Activated T-cell treated with anti-CD3 and anti-CD28 coated beads, Interleukin-2, amount 50 U/mL, for 72 hours (primary cell): ENCODE measurements at places on chromosomes 7 and 10. TPM values are rescaled to one million over a fixed set of nuclear protein-coding genes. Genes with fewer than 3 reads are reported as not detected.

- H3K36me3 ChIP-seq: no peaks in the 10 kb centered on the region
- H3K27me3 ChIP-seq: no peaks in the 10 kb centered on the region
- H3K27ac ChIP-seq: no peak overlapping the region
- no peak for DNase-seq
- no peak overlapping the region for H3K4me3 ChIP-seq
- no peaks in the 10 kb centered on the region for H3K4me1 ChIP-seq
Measured at GRCh38 chr10:55641601-55642000, 719.5 kb downstream of the ZWINT start.

GRCh38 chr7:136874393-136875032 lies 6.1 kb downstream of the CHRM2 start:
- peaks cover 7% of the 10 kb centered on the region for H3K4me1 ChIP-seq
- H3K36me3 ChIP-seq: no peaks in the 10 kb centered on the region
- no peak overlapping the region for H3K4me3 ChIP-seq
- peaks cover 25% of the 10 kb centered on the region for H3K27me3 ChIP-seq
- no peak for DNase-seq

DNA sequence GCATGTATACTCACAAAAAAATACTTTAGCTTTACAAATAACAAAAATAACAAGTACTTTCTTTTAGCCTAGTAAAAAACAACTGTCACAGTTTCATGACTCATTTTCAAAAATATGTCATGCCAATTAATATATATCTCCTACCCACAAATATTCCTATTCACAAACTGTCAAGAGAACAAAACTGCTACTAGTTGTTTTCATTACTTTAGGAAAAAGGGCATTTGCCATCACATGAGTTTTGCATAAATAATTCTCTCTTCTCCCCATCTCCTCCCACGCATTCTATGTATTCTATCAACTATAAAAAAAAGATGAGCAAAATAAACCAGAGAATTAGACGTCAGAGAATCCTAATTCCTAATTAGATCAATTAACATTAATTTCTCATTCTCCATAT lies 87.6 kb downstream of the PIP4K2A start:
- H3K4me1 ChIP-seq: peaks cover 100% of the 10 kb centered on the region
- H3K4me3 ChIP-seq: peak overlapping the region; percentile 71
- no peaks in the 10 kb centered on the region for H3K27me3 ChIP-seq

DNA sequence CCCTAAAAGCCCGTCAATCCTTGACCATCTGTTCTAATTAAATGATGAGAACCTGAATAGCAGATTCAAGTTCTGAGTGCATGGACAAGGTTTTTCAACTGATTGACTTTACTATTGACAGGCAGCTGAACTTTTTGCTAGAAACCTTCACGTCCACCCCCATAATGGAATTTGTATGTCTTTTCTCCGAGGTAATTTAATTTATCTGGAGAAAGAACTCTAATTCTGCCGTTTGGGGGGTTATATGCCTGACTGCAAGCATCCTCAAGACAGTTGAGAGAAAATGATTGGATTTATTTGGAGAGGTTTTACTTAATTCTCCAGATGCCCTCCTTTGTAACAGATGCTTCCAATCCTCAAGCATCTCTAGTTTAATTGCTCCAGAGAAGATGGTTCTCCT lies 1053.4 kb upstream of the AUTS2 start:
- H3K36me3 ChIP-seq: no peaks in the 10 kb centered on the region
- no peak for DNase-seq
- no peak overlapping the region for H3K4me3 ChIP-seq

HOXA5 gene
- total RNA-seq: 0.14 TPM

- no peaks in the 10 kb centered on the region for H3K27me3 ChIP-seq
- no peak overlapping the region for H3K27ac ChIP-seq
- no peaks in the 10 kb centered on the region for H3K4me1 ChIP-seq
- no peaks in the 10 kb centered on the region for H3K36me3 ChIP-seq
- no peak for DNase-seq
Measured at GRCh38 chr7:146412781-146413180, 296.2 kb downstream of the CNTNAP2 start.

DNA sequence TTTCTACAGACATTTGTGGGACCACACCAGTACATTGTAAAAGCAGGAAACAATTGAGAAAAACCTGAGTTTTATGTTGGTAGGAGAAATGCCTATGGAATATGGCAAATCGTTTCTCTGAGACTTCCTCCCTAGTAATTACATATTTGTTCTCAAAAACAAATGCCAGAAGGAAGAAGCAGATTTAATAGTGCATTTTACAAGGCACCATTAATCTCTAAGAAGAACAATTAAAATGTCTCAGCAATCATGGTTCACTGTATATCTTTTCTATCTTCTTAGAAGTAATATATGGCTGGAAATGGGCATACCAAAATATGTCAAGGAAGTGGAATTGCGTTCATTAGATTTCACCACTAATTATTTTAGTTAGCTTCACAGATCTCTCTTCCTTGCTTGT lies 13.3 kb downstream of the CAV1 start:
- H3K27me3 ChIP-seq: peaks cover 29% of the 10 kb centered on the region
- no peaks in the 10 kb centered on the region for H3K36me3 ChIP-seq
- H3K4me3 ChIP-seq: no peak overlapping the region
- H3K4me1 ChIP-seq: no peaks in the 10 kb centered on the region
- no peak overlapping the region for H3K27ac ChIP-seq
- no peak for DNase-seq

DNA sequence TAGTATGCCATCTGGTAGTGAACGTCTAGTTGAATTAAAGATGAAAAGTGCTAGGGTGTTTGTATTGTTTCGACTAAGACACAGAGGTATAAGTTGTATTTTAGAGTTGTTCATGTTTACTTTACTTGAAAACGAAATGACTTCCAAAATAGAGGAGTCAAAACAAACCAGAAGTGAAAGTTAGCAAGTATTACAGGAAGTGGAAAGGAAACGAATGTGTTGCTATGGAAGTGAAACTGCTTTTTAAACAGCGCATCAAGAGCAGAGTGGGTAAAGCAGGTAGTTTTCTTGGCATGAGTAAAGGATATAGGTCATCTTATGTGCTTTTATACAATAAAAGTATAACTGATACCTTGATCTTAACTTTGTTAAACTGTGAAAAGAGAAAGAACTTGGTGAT lies 20.0 kb upstream of the GALNTL5 start:
- no peaks in the 10 kb centered on the region for H3K36me3 ChIP-seq
- no peaks in the 10 kb centered on the region for H3K27me3 ChIP-seq
- peak overlapping the region; percentile 69 for H3K27ac ChIP-seq
- peak overlapping the region; percentile 61 for H3K4me3 ChIP-seq
- DNase-seq: no peak
- H3K4me1 ChIP-seq: peaks cover 32% of the 10 kb centered on the region

UCMA gene
- total RNA-seq: not detected

DNA sequence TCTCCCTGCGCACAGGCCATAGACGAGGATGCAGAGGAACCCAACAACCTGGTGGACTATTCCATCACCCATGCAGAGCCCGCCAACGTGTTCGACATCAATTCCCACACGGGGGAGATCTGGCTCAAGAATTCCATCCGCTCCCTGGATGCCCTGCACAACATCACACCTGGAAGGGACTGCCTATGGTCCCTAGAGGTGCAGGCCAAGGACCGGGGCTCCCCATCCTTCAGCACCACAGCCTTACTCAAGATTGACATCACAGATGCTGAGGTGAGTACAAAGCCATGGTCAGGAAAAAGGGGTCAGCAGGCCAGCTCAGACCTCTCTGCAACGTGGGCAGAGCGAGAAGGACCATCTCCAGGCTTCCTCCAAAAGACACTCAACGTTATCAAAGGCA lies 12.3 kb downstream of the LRIT2 start:
- H3K27me3 ChIP-seq: no peaks in the 10 kb centered on the region
- no peaks in the 10 kb centered on the region for H3K4me1 ChIP-seq
- no peak overlapping the region for H3K27ac ChIP-seq
- H3K36me3 ChIP-seq: no peaks in the 10 kb centered on the region
- DNase-seq: no peak

EIF3A gene
- 160 TPM for total RNA-seq

- peaks cover 32% of the 10 kb centered on the region for H3K27me3 ChIP-seq
- no peaks in the 10 kb centered on the region for H3K36me3 ChIP-seq
- no peak overlapping the region for H3K4me3 ChIP-seq
- DNase-seq: no peak
- no peaks in the 10 kb centered on the region for H3K4me1 ChIP-seq
- H3K27ac ChIP-seq: no peak overlapping the region
Measured at GRCh38 chr10:33975481-33975880, 641.0 kb upstream of the NRP1 start.

DNA sequence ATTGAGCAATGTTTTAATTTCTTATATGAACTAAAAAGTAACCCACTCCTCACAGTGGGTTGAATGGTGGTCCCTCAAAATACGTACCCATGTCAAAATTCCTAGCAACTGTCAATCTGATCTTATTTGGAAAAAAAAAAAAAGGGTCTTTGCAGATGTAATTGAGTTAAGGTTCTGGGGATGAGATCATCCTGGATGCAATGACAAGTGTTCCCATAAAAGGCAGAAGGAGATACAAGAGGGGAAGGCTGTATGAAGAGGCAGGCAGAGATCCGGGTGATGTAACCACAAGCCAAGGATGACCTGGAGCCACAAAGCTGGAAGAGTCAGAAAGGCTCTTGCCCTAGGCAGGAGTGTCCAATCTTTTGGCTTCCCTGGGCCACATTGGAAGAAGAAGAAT lies 516.3 kb upstream of the MKI67 start:
- no peak overlapping the region for H3K4me3 ChIP-seq
- H3K4me1 ChIP-seq: no peaks in the 10 kb centered on the region
- no peaks in the 10 kb centered on the region for H3K36me3 ChIP-seq
- no peak overlapping the region for H3K27ac ChIP-seq

GRCh38 chr10:91944880-91945630 lies 21.5 kb downstream of the BTAF1 start:
- no peaks in the 10 kb centered on the region for H3K27me3 ChIP-seq
- peak overlapping the region; percentile 80 for H3K27ac ChIP-seq
- peaks cover 20% of the 10 kb centered on the region for H3K36me3 ChIP-seq
- DNase-seq: peak; percentile 45

GJC3 gene
- 0.58 TPM for total RNA-seq

VAX1 gene
- total RNA-seq: not detected

DNA sequence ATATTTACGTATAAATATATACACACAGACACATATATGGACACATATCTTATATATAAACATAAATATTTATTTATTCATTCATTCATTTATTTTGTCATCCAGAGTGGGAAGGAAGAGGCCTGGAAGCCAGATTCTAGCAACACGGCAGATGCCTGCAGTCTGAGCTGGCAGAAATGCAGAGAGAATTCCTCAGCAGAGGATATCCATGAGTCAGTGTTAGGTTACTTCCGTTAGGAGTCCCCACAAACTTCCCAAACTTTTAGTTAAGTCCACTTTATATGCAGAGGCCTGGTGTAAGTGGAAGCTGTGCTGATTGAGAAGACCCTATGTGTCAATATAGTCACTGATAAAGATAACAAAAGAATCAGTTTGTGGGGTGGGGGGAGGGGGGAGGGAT lies 89.6 kb downstream of the PPP1R17 start:
- no peak overlapping the region for H3K4me3 ChIP-seq
- no peaks in the 10 kb centered on the region for H3K27me3 ChIP-seq
- H3K27ac ChIP-seq: no peak overlapping the region
- no peak for DNase-seq
- no peaks in the 10 kb centered on the region for H3K36me3 ChIP-seq

- no peak overlapping the region for H3K4me3 ChIP-seq
- peaks cover 1% of the 10 kb centered on the region for H3K27me3 ChIP-seq
- no peak for DNase-seq
- H3K27ac ChIP-seq: no peak overlapping the region
Measured at GRCh38 chr10:4359003-4359402, 467.0 kb upstream of the AKR1E2 start.

- no peaks in the 10 kb centered on the region for H3K4me1 ChIP-seq
- no peak overlapping the region for H3K4me3 ChIP-seq
- no peak for DNase-seq
- H3K27ac ChIP-seq: no peak overlapping the region
Measured at GRCh38 chr7:132347858-132348257, 228.4 kb downstream of the PLXNA4 start.

DNA sequence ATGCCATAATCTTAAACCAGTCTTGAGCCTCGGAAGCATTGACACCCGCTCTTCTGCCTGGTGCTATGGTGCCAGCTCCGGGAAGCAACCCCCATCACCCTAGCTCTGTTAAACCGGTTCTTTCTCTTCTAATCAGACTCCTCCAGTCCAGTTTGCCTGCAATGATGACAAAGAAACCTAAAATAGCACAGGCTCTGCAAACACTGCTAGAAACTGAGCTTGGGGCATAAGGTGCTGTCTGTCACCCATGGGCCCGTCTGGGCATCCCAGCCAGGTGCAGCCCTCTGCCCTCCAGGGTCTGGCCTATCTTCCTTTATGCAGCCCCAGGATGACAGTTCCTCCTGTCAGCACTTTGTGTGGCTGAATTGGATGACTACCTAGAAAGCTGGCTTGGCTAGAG lies 14.2 kb upstream of the CAMK2G start:
- H3K4me1 ChIP-seq: peaks cover 17% of the 10 kb centered on the region
- H3K27ac ChIP-seq: no peak overlapping the region
- DNase-seq: no peak
- no peak overlapping the region for H3K4me3 ChIP-seq
- peaks cover 25% of the 10 kb centered on the region for H3K27me3 ChIP-seq
- H3K36me3 ChIP-seq: no peaks in the 10 kb centered on the region

DNA sequence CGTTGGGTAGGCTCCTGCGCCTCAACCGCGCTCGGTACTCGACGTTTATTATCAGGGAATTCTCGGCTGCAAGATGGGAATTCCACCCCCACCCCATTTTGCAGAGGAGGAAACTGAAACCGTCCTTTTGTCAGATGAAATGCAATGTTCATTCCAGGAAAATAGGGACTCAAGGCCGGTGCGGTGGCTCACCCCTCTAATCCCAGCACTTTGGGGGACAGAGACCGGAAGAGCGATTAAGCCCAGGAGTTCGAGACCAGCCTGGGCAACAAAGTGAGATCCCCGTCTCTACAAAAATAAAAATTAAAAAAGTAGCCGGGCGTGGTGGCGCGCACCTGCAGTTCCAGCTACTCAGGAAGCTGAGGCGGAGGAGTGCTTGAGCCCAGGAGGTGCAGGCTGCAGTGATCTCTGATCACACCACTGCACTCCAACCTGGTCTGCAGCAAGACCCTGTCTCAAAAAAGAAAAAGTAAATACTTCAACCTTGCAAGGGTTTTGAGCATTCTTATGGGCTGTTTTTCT lies 720 bp upstream of the RFC2 start:
- DNase-seq: no peak
- H3K4me3 ChIP-seq: peak overlapping the region; percentile 93
- peaks cover 17% of the 10 kb centered on the region for H3K36me3 ChIP-seq
- peaks cover 16% of the 10 kb centered on the region for H3K4me1 ChIP-seq
- no peaks in the 10 kb centered on the region for H3K27me3 ChIP-seq
- peak overlapping the region; percentile 86 for H3K27ac ChIP-seq

- DNase-seq: no peak
- H3K4me3 ChIP-seq: no peak overlapping the region
- peaks cover 5% of the 10 kb centered on the region for H3K27me3 ChIP-seq
- no peaks in the 10 kb centered on the region for H3K36me3 ChIP-seq
- no peaks in the 10 kb centered on the region for H3K4me1 ChIP-seq
Measured at GRCh38 chr10:90302758-90303481, 554.9 kb downstream of the HTR7 start.

- peaks cover 5% of the 10 kb centered on the region for H3K36me3 ChIP-seq
- H3K4me1 ChIP-seq: peaks cover 19% of the 10 kb centered on the region
- peak; percentile 13 for DNase-seq
- peak overlapping the region; percentile 72 for H3K4me3 ChIP-seq
Measured at GRCh38 chr10:114045136-114046086, 1.7 kb downstream of the ADRB1 start.

GRCh38 chr7:85023066-85023712 lies 163.7 kb downstream of the SEMA3D start:
- no peaks in the 10 kb centered on the region for H3K27me3 ChIP-seq
- H3K36me3 ChIP-seq: no peaks in the 10 kb centered on the region

CTNNA3 gene
- total RNA-seq: 0.25 TPM
